ENCODE measurements at places on chromosomes 13 and 19.

DNA sequence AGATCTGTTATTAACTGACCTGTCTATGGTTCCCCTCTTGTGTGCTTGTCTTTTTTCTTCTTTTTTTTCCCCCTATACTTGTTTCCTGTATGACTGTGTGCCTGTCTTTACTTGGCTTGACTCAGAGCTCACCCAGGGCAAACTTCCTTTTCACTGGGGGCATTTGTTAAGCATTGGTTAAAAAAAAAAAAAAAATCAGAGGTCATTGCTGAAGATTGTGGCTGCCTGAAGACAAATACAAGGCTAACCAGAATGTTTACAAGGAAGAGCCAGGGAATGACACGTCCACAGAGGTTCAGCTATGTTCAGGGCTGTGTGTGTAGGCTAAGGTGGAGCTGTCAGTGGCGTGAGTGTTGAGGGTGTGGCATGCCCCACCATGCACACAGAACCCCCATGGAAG lies 47.1 kb downstream of the LNX2 start:
- DNase-seq: no peak

DNA sequence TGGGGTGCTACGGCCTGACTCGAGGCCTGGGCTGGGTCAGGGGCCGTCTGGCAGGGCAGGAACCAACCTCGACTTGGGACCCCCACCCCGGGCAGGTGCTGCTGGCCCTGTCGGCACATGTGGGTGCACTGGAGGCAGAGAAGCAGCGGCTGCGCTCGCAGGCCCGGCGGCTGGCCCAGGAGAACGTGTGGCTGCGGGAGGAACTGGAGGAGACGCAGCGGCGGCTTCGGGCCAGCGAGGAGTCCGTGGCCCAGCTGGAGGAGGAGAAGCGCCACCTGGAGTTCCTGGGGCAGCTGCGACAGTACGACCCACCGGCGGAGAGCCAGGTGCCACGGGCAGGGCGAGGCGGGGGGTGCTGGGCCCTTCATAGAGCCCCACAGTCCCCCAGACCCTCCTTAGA lies 5.9 kb downstream of the KLC3 start:
- DNase-seq: no peak

GRCh38 chr13:75489502-75490263 lies 7.7 kb upstream of the TBC1D4 start:
- DNase-seq: no peak

- DNase-seq: no peak
Observed at GRCh38 chr19:35671818-35672217, 5.5 kb downstream of the UPK1A start.

DNA sequence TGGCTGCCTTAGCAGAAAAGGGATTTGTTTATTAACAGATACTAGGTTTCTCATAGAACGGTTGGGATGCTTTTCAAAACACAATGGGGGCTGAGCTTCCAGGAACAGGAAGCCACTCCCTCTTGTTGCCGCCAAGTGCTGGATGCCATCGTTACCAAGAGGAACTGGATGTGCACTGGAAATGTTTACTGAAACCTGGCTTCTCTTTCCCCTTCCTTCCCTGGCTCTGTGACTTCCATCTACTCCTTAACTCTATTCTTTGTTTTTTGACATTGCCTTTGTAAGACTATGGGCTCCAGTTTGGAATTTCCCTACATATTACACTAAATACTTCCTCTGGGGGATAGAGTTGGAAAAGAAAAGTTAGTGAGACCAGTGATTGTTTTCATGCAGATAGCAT lies 11.7 kb upstream of the KL start:
- DNase-seq: peak; percentile 61

DNA sequence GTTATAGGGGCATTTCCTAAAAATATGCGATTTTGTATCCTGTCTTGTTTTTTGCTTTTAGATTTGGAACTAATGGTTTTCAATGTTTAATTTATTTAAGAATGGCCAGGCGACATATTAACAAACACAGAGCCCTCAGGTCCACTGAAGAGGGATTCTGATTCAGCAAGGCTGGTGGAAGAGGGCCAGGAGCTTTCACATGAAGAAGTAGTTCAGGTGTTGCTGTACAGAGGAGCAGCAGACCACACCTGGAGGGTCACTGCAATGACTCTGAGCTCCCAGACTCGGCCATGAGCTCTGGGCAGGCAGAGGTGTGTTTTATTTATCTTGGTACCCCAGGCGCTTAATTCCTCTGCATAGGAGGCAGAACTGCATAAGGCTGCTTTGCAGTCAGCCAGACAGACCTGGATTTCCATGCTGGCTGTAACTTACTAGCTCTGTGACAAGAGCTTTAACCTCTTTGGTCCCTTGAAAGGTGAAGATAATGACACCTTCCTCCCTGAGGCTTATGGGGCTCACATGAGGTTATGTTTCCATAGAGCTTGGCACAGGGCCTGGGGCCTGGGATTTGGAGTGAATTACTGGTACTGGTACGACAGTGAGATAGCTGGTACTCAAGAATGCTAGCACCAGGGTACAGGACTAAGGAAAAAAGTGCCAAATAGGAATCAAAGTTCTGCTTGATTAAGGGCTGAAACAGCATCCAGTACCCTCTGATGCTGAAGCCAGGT lies 184.7 kb downstream of the OXGR1 start:
- DNase-seq: peak; percentile 39

DNA sequence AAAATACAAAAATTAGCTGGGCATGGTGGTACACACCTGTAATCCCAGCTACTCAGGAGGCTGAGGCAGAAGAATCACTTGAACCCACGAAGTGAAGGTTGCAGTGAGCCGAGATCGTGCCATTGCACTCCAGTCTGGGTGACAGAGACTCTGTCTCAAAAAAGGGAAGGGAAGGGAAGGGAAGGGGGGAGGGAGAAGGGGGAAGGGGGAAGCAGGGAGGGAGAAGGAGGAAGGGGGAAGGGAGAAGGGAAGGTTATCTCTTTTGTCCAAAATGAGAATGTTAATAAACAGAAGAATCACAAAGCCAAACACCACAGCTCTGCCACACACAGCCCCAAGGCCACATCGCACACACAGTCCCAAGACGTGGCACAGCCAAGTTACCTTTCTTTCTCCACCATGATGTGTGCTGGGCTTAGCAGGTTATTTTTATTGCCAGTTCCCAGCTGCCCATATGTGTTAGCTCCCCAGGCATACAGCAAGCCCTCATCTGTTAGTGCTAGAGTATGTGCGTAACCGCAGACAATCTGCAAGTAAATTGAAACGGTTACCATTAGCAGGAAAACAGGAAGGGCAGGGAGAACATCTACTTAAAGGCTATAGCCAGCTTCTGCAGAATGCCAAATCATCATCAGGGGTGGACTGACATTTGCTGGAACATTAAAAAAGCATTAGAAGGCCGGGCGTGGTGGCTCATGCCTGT lies 34.3 kb downstream of the RCBTB1 start:
- no peak for DNase-seq
